ENCODE measurements at places on chromosomes 5 and 9. TPM values are rescaled to one million over a fixed set of nuclear protein-coding genes. Genes with fewer than 3 reads are reported as not detected.
A peak's percentile ranks its signal among the peaks of the same experiment; 100 is the strongest.

- peak; percentile 21 for DNase-seq
Measured at GRCh38 chr5:102762095-102762534, 7.0 kb downstream of the PAM start.

- DNase-seq, result no peak
Measured at GRCh38 chr9:70865471-70865870, 255.9 kb downstream of the TRPM3 start.

DNA sequence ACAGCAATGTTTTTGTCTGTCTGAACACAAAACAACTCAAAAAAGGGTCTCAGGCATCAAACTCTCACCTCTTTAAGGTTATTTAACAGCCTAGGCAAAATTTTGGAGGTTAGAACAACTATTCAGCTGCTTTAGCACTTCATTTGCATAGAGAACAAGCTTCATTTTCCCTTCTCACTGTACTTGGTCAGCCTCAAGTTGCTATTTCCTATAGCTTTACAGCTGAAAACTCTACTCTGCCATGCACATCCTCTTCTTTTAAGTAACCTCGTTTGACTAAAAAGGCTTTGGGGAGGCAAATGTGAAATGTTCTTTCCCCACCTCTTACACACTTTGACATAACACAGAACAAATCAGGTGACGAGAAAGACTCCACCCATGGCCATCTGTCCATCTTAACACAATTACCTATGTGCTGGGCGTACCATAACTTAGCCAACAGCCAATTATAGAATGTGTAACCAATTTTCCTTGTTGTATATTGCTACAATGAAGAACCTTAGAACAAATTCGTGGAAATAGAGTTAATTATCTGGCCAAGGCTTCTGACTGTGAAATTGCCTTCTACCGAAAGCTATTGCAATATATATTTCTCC is 195.7 kb downstream of the DCP2 start:
- DNase-seq, result no peak

DNA sequence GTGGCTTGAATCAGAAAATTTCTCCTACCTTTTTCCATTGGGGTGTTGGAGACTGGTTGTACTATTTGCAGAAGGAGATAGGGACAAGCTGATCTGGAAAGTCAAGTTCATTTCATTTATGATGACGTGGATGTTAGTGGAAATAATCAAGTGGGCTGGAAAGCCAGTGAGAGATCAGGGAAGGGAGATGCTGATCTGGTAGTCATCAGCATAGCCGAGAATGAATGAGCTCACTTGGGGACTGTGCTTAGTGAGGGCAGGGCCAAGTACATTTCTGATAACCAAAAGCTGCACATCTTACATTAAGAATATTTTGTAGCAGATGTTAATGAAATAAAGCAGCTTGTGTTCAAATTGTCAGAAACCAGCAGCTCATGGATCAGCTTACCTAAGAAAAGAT is 12.1 kb downstream of the MAN2A1 start:
- no peak for DNase-seq

- no peak for DNase-seq
Measured at GRCh38 chr9:138102246-138103051, 224.9 kb downstream of the CACNA1B start.

DNA sequence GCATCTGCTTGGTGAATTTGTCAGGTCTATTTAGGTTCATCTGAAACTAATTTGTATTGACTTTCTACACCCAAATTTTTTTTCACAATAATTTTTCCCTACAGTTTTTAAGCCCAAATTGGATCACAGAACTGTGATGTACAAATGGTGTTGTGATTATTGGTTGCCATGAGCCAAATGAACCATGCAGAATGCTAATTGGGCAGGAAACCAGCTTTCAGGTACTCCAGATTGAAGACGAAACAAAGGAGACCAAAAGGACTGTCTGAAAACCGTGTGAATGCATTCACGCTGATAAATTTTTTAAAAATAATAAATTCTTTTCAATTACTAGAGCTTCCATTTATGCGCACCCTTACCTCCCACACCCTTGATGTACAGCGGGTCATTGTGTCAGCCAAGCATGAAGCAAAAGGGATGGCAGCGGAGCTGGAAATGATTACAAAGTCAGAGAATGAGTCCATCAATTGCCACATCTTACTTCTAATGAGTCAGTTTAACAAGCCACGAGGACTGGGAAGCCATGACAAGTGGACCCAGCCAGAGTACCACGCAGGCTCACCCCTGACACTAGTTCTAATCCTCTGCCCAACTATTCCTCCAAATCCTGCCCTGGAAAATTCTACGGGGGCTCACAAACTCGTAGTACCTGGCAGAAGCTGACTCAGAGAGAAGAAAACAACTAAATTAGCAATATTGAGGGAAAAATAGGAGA is 66.5 kb downstream of the SEMA6A start:
- DNase-seq, result no peak

DNA sequence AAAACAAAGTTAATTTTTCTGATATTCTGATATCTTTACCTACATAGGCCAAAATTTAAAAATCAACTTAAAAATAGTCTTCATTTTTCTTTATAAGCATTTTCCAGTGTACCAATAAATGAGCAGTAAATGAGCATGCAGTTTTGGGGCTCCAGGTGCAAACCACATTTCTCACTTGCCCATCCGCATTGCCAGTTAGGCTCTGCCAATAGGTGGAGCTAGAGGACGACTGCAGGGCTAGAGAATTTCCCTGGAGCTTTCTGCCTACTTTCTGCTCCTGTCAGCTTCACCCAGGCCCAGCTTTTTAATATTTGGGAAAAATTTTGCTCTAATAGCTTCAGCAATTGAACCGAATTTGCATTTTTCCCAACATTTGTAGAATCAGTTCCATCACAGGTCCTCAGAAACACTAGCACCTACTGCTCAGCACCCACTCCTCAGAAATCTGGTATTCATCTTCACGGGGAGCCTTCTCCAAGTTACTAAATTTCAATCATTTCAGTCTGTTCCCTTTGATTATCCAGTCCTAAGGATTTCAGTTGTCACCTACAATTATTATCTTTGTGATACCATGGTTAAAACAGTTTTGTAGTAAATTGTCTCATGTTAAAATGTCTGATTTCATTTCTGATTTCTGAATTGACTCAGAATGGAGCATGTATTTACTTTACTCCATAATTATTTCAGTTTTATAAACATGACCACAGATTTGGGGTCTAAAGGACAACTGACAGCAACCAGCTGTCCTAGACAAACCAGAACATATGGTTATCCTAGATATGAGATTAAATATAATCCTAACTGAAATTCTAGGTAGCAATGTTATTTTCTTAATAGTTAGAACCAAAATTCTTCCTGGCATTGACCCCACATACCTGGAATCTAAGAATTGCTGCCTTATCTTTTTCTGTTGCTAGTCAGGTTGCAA is 104.6 kb upstream of the FAM174A start:
- peak; percentile 16 for DNase-seq

DNA sequence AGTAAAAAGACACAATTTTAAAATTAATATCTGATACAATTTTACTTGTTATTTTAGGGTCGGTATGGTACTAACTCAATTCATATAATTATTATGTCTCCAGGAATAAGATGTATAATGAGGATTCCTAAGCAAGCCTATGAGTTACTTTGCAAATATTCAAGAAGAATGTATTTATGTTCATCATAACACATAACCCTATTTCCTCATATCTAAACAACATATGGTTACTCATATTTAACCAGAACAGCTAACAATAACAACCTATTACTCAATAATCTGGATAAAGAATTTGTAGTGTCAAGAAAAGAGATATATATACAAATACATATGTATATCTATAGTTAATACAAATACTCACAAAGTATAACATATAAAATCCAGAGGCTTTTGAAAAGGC is 285.9 kb downstream of the ARL15 start:
- no peak for DNase-seq

DNA sequence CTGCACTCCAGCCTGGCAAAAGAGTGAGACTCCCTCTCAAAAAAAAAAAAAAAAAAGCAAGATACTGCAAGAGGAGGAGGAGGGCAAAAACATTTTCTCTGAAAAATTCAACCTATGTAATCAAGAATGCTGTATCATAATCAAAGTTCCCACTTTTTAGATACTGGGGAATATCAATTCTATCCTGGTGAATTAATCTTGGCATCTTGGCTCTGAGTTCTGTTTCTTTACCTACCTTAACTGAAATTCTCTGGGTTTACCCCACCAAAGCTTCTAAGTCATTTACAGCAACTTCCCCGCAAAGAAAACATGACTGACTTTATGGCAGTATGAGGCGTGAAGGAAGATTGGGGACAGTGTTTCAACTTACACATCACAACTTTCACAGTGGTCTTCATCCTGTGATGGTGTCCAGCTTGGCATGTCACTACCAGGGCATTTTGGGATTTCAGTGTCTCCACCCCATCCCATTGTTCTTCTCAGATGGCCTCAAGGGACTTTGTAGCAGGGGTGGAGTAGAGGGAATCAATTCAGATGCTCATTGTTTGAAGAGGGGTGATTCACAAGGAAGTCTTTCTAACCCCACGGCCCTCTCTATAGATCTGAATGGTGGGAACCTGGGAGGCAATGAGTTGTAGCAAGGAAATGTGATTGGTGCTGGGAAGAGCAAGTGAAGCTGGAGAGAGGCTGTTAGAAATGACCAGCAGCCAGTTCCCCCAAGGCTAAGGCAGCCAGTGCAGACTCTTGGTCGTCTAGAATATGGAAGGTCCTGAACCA is 130.5 kb downstream of the SCAMP1 start:
- no peak for DNase-seq

- no peak for DNase-seq
Measured at GRCh38 chr9:15785584-15785983, 232.7 kb downstream of the CCDC171 start.

DNA sequence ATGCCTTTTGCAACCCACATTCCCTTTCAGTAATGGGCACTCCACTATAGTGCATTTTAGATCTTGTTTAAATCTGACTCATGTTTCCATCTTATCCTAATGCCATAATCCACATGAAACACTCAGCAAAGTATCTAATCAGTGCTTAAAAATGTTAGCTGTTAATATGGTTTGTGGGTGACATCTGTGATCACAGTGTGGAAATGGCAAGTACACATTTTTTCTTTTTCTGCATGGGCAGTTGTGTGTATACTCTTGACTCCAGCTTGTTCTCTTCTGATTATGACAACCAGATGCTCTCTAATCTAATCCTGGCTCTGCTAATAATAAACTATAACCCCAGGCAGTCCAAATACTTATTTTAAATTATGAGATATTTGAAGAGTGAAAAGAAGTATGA is 103.3 kb downstream of the EDIL3 start:
- DNase-seq, result no peak

GRCh38 chr9:130425741-130426466 is 18.9 kb upstream of the ASS1 start:
- DNase-seq, result no peak

GRCh38 chr9:86248746-86249145 is 10.7 kb downstream of the C9orf153 start:
- DNase-seq, result no peak

DNA sequence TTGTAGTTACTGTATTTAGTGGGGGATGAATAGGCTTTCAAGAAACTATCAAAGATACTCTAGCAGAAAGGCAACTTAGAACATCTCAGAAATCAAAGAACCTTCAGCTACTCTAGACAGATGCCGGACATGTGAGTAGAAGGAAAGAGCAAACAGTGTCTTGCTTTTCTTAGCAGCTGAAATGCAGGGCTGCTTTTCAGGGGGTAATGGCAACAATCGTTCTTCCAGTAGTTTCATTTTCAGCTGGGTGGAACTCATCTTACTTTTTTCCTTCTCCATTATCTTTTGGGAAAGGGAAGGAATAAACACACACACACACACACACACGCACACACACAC is 281.6 kb downstream of the CRB2 start:
- no peak for DNase-seq

The FEM1C gene
- 8.5 TPM for total RNA-seq

The PPP3R2 gene
- total RNA-seq, result not detected

The EGFL7 gene
- 18.1 TPM for total RNA-seq

The SHC3 gene
- total RNA-seq, result 0.05 TPM

The F12 gene
- total RNA-seq, result 0.19 TPM

Data from thymus (tissue), 14 donors.